Tongue (tissue), 3 donors: ENCODE measurements at places on chromosomes 7 and 10. TPM values are rescaled to one million over a fixed set of nuclear protein-coding genes. Genes with fewer than 3 reads are reported as not detected.
A peak's percentile ranks its signal among the peaks of the same experiment; 100 is the strongest.

- DNase-seq, result no peak
These were observed 28.1 kb upstream of the RPA3 start for GRCh38 chr7:7746458-7746857.

GRCh38 chr7:157468221-157469111, 131.7 kb downstream of the DNAJB6 start:
- DNase-seq, result no peak

DNA sequence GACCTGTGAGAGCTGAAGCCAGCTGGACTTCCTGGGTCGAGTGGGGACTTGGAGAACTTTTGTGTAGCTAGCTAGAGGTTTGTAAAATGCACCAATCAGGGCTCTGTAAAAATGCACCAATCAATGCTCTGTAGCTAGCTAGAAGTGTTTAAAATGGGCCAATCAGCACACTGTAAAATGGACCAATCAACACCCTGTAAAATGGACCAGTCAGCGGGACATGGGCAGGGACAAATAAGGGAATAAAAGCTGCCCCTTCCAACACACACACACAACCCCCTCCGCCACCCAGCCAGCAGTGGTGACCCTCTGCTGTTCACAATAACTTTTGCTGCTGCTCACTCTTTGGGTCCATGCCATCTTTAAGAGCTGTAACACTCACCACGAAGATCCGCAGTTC, 7.1 kb downstream of the ZNF511 start:
- no peak for DNase-seq

- no peak for DNase-seq
These were observed 19.8 kb downstream of the IGF2BP3 start for GRCh38 chr7:23450518-23450917.

DNA sequence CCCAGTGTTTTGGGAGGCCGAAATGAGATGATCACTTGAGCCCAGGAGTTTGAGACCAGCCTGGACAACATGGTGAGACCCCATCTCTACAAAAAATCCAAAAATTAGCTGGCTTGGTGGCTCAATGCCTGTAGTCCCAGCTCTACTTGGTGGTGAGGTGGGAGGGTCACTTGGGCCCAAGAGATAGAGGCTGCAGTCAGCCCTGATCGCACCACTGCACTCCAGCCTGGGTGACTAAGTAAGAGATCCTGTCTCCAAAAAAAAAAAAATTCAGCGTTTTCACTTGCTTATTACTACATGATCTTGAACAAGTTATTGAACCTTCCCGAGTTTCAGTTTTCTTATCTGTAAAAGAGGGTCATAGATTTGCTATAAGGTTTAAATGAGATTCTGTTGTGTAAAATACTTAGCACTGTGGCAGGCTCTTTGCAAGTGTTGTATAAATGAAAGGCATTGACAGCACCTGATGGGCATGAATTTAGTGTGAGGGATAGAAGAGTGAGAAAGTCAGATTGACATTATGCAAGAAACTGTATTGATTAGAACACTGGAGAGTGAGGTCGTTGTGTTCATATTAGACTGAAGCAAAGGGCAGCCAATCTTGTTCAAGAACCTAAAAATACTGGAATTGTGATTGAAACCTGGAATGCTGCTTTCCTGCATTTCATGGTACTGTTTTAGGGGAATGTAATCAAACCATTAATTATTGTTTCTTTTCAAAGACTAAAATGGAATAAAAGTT, 136.8 kb downstream of the LCOR start:
- no peak for DNase-seq

DNA sequence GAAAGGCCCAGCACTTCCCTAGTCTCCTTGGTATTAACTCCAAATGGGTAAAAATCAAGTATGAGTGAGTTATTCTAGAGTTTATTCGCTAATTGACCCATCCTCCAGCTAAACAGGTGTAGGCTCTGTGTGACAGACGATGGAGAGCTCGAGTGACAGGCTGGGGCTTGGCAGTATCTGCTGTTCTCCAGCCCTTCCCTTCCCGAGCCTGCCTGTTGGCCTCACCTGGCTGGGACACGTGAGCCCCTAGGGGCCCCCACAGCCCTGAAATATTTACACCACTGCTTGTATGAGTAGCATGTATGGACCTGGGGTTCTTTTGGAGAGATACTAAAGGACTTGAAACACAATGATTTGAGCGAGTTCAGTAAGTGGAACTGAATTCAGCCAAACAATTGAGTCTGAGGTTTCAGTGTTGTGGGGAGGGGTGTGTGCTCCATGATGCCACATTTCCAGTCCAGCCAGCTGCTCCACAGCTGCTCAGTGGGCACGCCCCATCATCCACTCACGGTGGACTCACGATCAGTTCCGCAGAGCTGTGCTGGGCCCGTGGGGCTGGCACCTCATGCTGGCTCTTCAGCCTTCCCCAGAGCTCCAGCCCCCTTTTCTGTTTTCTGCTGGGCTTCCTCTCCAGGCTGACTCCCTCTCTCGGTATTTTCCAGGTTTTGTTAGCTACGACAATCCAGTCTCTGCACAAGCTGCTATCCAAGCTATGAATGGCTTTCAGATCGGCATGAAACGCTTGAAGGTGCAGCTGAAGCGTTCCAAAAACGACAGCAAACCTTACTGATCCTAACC, 283.0 kb downstream of the USP6NL start:
- DNase-seq, result peak; percentile 94

The SLC26A5 gene
- 0.21 TPM for total RNA-seq

The AKR1D1 gene
- not detected for total RNA-seq

The SPDYE5 gene
- not detected for total RNA-seq
